ENCODE measurements at places on chromosomes 12 and 14. TPM values are rescaled to one million over a fixed set of nuclear protein-coding genes. Genes with fewer than 3 reads are reported as not detected.

Gene LIN7A
- total RNA-seq: 0.56 TPM

Gene POTEM
- total RNA-seq: not detected

Gene EIF2B1
- 42.7 TPM for total RNA-seq

Gene SLC7A8
- total RNA-seq: 51.1 TPM

Gene CCDC175
- total RNA-seq: not detected

Gene CCDC85C
- 50.2 TPM for total RNA-seq

Gene GDF3
- total RNA-seq: not detected

Gene NR4A1
- total RNA-seq: 2.0 TPM

Gene TRIM9
- total RNA-seq: 0.32 TPM

Gene PPP1R1A
- not detected for total RNA-seq

Gene CPNE6
- not detected for total RNA-seq

Gene NINJ2
- total RNA-seq: 2.9 TPM

Gene NEUROD4
- total RNA-seq: not detected

Gene P2RX2
- total RNA-seq: not detected

DNA sequence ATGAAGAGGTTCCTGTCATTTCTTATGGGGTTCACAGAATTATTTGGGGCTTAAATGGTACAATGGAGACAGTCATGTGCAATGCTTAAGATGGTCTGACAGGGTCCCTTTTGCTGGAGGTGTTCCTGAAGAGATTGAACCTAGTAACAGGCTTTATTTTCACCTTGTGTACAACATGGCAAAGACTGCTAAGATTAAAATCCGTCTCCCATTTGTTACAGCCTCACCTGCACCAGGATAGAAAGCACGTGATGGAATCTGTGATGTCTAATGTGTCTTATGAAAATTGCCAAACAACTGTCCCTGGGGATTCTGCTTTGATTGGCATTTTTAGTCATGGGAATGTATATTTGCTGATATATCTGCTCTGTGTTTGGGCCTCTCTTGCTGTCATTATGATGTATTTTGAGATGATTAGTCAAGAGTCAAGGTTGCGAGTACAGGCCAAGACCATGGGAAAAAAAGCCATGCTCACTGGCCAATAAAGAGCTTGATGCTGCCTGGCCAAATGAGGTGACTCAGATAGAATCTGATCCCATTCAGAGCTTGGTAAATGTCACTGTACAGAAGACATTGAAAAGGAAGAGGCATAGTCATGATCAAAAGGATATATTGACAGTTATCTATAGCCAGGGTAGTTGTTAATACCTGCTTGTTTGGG is 96.1 kb downstream of the FLRT2 start:
- no peak for ATAC-seq

- no peak for ATAC-seq
Observed at GRCh38 chr12:16449459-16449858, 102.0 kb downstream of the MGST1 start.

DNA sequence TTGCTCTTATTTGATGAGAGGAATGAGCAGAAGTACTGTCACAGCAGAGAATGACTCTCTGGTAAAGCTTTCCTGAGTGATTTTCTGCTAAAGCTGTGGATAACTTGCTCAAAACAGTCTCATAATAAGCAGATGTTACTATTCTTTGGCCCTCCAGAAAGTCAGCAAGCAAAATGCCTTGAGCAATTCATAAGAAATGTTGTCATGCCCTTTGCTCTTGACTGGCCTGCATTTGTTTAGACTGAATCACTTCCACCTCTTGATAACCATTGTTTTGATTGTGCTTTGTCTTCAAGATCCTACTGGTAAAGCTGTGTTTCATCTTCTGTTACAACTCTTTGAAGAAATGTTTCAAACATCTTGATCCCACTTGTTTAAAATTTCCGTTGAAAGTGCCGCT is 457.9 kb upstream of the FOXG1 start:
- ATAC-seq: no peak

- no peak for ATAC-seq
Observed at GRCh38 chr12:42742716-42743115, 153.2 kb upstream of the PRICKLE1 start.

GRCh38 chr12:9634969-9635754 is 27.4 kb upstream of the KLRB1 start:
- ATAC-seq: no peak

GRCh38 chr14:100533656-100534485 is 53.3 kb downstream of the BEGAIN start:
- ATAC-seq: no peak

DNA sequence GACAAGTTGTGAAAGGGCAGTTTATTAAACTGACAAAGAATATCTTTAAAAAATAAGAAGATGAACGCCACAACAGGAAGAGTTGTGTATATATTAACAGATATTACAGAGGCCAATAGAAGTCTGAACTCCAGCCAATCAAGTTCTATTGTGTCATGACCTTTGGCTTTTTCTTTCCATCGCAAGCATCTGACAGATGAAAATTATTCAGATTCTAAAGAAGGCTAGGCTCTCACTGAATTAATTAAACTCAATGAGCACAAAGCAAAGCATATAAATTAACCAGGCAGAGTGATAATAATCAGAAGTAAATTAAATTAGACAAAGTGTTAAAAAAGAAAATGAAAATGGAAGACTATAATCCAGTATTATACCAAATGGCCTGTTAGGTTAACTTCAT is 62.0 kb upstream of the PYGL start:
- ATAC-seq: no peak

DNA sequence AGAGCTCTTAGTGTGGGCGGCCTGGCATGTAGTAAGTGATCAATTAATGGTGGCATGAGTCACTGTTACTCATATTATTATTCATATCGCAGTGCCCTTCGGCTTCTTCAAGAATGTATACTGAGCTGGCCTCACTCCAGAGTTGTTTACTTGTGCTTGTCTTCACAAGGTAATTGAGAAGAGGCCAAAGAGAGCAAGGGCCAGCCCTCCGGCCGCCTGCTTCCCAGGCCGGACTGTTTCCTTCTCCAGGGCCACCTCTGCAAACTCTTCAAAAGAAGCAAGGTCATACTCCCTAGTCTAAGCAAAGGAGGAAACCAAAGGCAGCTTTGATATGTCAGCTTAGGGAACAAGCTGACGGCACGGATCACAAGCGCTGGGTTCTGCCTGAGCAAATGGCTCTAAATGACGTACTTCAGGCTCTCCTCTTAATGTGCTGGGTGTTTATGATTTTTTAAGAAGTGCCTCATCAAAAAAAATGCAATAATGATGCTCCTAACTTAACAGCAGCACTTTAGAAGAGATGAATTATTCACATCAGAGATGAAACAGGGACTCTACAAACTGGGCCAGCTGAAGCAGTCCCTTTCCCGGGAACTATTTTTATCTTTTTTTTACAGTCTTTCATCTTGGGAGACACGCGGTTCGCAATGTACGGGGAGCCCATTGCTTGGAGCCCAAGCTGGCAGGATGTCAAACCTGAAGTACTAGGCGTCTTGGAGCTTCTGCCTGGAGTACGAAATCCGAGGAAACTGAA is 65.6 kb upstream of the DLK1 start:
- ATAC-seq: peak; percentile 12

DNA sequence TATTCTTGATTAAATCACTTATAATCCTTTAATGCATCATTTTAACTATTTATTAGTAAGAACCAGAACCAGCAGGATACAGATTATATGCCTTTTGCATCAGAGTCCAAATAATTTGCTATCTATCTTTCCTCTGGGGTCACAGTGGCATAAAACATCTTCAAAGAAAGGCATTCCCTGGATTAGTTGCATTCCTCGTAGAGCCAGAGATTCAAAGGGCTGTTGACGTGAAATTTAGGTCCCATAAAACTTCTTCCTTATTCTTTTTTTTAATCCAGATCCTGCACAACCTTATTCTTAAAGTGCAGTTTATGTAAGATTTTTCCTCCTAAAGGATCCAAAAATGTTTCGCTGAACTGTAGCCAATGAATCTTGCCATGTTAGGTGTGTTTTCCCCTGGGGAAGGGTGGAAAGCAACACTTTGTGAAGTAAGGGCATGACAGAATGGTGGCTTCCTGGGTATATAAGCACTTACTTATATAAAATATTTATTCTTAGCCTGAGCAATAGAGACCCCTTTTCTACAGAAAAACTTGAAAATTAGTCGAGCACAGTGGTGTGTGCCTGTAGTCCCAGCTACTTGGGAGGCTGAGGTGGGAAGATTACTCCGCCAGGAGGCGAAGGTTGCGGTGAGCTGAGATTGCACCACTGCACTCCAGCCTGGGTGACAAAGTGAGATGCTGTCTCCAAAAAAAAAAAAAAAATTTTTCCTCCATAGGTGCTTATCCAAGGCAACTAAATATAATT is 208.7 kb downstream of the PCNX1 start:
- no peak for ATAC-seq

GRCh38 chr12:73072214-73072613 is 800.0 kb downstream of the TRHDE start:
- no peak for ATAC-seq

DNA sequence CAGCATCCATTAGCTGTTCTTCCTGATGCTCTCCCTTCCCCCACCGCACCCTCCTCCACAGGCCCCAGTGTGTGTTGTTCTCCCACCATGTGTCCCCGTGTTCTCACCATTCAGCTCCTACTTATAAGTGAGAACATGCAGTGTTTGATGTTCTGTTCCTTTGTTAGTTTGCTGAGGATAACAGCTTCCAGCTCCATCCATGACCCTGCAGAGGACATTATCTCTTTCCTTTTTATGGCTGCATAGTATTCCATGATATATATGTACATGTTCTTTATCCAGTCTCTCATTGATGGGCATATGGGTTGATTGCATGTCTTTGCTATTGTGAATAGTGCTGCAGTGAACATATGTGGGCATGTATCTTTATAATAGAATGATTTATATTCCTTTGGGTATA is 9.0 kb downstream of the ATF1 start:
- no peak for ATAC-seq

GRCh38 chr12:108646600-108647579 is 13.2 kb upstream of the SELPLG start:
- no peak for ATAC-seq

- ATAC-seq: no peak
Observed at GRCh38 chr12:95956557-95957145, 13.5 kb downstream of the AMDHD1 start.

GRCh38 chr12:2336409-2336829 is 283.6 kb downstream of the CACNA1C start:
- peak; percentile 91 for ATAC-seq

- peak; percentile 59 for ATAC-seq
Observed at GRCh38 chr12:68310370-68310769, 21.8 kb downstream of the MDM1 start.

GRCh38 chr14:32468955-32469354 is 139.9 kb downstream of the AKAP6 start:
- peak; percentile 85 for ATAC-seq

GRCh38 chr14:54709444-54709843 is 142.5 kb downstream of the SAMD4A start:
- ATAC-seq: no peak

DNA sequence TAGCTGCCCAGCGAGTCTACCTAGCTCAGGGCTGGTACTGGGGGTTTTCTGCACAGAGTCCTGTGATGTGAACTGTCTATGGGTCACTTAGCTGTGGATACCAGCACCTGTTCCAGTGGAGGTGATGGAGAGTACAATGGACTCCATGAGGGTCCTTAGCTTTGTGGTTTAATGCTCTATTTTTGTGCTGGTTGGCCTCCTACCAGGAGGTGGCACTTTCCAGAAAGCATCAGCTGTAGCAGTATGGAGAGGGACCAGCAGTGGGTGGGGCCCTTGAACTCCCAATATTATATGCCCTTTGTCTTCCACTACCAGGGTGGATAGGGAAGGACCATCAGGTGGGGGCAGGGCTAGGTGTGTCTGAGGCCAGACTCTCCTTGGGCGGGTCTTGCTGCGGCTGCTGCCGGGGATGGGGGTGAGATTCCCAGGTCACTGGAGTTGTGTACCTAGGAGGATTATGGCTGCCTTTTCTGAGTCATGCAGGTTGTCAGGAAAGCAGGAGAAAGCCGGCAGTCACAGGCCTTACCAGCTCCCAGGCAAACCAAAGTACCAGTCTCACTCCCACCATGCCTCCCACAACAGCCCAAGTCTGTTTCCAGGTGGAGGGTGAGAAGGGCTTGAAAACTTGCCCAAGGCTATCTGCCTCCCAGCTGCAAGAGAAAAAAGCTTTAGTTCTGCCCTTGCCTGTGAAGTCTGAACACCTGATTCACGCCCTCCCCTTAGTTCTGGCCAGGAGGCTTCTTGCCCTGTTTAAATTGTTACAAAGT is 163.0 kb upstream of the NUDT4 start:
- no peak for ATAC-seq

GRCh38 chr12:3748620-3749019 is 4.3 kb downstream of the CRACR2A start:
- peak; percentile 28 for ATAC-seq

- ATAC-seq: no peak
Observed at GRCh38 chr14:30770376-30770775, 104.0 kb upstream of the COCH start.

DNA sequence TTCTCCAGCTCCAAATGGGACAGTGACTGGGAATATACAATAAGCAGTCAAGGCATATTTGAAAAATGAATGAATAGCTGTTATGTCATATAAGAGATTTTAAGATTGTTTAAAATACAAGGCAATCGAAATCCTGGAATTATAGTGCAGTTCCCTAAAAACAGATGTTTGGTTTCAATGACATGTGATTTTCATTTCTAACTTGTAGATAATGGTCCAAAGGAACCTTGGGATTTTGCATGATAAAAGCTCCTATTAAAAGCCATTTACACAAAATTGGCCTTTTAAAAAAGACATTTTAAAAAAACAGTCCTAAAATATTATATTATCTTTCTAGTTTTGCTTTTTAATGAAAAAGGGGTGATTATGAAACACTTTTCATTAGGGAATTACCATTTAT is 905.1 kb downstream of the GALC start:
- ATAC-seq: no peak

GRCh38 chr12:85644508-85644907 is 191.7 kb downstream of the RASSF9 start:
- no peak for ATAC-seq

DNA sequence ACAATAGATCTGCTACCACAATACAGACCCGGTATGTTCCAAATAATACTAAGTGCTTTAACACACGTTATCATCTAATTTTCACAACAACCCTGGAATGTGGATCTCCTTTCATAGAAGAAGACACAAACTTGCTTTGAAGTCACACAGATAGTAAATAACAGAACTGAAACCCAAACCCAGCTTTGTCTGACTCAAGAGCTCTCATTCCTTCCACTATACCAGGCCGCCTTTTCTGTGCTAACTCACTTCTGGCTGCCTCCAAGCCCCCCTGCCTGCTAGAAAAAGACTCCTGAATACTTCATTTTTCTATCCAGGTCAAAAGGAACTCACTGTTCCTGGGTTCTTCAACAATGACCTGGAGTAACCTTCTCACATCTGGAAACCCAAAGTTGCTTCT is 37.8 kb downstream of the PRPF40B start:
- no peak for ATAC-seq

GRCh38 chr14:63438065-63438757 is 105.0 kb downstream of the PPP2R5E start:
- ATAC-seq: peak; percentile 92

DNA sequence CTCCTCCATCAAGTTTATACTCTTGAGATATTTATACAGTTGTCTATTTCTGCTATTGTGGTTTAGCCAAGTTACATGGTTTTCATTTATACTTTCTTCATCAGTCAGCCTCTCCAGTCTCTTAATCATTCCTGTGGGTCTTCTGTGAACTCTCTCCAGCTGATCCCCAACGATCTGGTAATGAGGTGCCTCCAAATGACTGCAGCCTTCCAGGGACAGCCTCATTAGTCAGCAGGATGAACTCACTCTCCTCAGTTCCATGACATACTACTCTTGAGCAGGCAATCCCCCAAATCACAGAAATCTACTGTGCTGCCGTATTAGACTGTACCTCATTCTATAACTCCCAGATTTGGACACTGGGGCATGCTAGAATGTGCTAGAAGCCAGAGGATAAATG is 15.3 kb downstream of the AREL1 start:
- no peak for ATAC-seq
